ENCODE measurements at places on chromosomes 1 and 21.

GRCh38 chr1:83701355-83701754 is 297.6 kb downstream of the TTLL7 start:
- no peak for DNase-seq

- no peak for DNase-seq
Observed at GRCh38 chr1:183450093-183450492, 22.2 kb upstream of the SMG7 start.

DNA sequence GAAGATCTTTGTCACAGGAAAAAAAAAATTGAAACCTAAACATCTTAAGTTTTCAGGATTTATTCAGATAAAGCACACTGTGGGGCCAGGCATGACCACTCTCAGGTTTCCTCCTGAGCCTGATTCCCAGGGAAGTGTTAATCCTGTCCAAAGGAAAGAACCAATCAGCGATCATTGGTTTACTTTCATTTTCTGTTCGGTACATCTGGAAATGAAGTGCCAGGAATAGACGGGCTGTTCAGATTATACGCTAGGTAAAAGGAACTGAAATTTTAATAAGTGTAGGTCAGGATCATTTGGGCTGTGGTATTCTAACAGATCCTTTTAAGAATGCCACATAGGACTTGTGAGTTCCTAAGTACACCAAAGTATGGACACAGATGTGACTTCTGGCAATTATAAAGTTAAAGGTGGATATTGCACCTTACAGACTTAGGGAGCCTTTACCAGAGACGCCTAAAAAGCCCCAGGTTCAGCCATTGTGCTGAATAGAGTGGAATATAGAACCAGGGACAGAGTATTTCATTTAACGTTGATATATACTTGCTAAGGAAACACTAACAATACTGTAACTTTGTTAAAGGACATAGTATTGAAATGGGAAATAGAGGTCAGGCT is 9.3 kb upstream of the CACYBP start:
- no peak for DNase-seq

- DNase-seq = no peak
Observed at GRCh38 chr1:24657781-24658180, 14.7 kb downstream of the SRRM1 start.

GRCh38 chr21:14114251-14114650 is 96.5 kb downstream of the LIPI start:
- DNase-seq = no peak

GRCh38 chr1:59044535-59045121 is 252.3 kb upstream of the FGGY start:
- no peak for DNase-seq

DNA sequence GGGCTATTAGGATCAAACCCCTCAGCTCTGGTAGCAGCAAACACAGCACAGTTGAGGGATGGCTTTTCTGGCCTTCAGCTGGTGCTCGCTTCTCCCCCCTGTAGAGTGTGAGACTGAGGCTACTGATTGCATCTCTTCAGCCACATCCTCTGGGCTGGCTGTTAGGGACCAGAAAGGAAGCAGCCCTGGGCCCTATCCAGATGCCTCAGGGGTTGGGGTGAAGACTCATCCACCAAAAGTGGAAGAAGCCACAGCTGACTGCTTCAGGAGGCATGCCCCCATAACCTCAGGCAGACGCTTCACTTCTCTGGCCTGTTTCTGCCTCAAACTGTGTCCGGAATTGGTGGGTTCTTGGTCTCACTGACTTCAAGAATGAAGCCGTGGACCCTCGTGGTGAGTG is 6.2 kb upstream of the TMEM200B start:
- no peak for DNase-seq

- no peak for DNase-seq
Observed at GRCh38 chr1:234927971-234928640, 200.5 kb downstream of the TOMM20 start.

DNA sequence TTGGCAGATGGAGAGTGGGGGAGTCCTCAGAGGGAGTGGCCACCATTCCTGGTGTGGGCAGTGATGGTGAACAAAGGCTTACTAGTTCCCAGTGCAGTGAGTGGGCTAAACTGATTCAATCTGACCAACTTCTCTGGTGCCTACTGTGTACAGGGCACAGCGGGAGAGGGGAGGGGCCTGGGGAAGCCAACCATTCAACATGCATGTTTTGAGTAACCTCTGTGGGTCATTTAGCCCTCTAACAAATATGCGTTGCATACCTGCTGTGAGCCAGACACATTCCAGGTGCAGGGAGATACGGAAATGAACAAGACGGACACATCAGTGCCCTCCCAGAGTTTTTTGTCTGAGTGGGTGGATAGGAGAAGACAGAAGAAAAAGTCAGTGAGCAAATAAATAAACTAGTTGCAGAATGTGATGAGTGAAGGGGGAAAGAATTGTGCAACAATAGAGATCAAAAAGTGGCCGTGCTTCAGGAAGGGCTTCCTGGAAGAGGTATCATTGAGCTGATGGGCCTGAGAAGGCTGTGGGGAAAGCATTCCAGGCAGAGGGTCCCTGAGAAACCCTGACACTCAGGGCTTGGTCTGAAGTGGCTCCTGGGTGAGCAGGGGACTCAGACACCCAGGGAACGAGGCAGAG is 78.8 kb downstream of the EPHB2 start:
- no peak for DNase-seq

- no peak for DNase-seq
Observed at GRCh38 chr1:61851849-61852669, 109.8 kb downstream of the PATJ start.
